ENCODE measurements at places on chromosomes 6 and 20.
A peak's percentile ranks its signal among the peaks of the same experiment; 100 is the strongest.

- no peak for DNase-seq
These were observed 28.0 kb downstream of the ASXL1 start for GRCh38 chr20:32386091-32386490.

- no peak for DNase-seq
These were observed 76.6 kb downstream of the F13A1 start for GRCh38 chr6:6243846-6244245.

DNA sequence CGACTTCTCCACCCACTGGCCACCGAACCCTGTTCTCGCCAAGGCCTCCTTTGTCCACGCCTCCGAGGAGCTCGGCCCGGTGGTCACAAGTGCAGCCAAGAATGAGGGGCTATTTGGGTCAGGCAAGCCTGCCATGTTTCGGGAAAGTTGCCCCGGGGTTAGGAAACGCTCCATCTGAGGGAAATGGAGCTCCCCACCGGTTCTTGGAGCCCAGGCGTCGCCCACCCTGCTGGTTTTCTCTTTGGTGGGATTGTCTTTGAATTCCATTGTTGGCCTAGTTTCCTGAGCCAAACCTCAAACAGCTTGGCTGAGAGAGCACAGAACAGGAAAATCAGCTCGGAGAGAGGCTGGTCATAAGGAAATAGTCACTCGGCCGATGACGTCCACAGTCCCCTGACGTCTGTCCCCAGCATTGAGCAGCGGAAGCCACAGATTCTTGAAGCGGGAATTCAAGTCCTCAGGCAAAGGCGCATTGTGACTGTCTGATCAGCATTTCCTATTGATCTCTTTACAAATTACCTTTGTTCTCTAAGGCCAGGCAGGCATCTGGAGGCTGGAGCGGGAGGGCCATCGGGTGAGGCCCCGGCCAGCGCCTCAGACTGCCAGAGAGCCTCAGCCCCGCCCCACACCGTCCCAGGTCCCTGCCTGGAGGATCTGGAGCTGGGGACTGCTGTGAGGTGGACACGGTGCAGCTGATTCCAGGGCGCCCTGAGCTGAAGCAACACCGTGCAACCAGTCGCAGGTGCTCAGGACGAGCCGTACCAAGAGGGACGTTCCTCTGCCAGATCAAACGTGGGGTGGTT lies 138.6 kb downstream of the DLL1 start:
- peak; percentile 40 for DNase-seq

DNA sequence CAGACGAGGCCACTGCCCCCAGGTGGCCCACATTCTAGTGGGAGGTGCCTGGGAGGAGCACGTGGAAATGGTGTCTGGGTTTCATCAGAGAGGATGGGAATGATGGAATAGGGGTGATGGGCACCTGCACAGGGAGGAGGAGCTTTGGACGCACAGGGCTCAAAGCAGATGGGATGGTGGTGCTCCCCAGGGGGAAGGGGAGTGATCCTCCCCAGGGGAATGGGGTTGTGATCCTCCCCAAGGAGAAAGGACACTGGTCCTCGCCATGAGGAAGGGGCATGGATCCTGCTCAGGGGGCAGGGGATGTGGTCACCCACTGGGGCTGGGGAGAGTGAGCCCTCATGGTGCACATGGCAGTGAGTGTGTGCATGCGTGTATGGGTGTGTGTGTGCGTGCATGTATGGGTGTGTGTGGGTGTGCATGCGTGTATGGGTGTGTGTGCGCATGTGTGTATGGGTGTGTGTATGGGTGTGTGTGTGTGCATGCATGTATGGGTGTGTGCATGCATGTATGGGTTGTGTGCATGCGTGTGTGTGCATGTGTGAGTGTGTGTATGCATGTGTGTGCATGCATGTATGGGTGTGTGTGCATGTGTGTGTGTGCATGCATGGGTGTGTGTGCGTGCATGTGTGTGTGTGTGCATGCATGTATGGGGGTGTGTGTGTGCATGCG lies 49.7 kb upstream of the SLCO4A1 start:
- DNase-seq = no peak

- DNase-seq = no peak
These were observed 197.3 kb upstream of the PROKR2 start for GRCh38 chr20:5513975-5514516.

DNA sequence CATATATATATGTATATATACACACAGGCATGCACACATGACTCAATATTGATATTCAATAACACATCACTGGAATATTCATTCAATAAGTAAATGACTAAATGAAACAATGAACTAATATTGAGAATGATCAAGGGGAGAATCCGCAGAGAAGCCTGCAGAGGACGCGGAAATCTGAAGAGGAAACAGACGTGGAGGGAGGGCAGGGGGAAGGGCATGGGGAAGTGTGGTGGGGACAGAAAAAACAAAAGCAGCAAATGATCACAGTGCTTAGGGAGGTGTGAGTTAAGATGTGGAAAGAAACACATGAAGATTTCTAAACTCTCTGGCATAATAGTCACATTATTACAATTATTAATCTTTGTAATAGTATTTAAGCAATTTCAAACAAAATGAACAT lies 14.5 kb downstream of the PERP start:
- no peak for DNase-seq

DNA sequence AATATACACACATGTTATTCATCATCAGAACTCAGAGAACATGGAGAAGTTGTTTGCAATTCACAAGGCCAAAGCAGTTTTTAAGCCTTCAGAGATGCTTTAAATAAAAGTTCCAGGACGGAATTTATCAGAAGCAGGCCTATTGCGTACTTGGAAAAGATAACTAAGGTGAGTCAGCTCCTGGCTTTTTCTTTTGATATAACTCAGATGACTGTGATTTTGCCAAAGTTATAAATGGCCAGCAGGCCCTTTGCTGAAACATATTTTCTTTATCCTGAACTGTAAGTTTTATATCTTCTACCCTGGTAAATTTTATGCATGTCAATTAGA lies 55.0 kb upstream of the PLCB1 start:
- no peak for DNase-seq

All from hippocampal formation (tissue), 2 donors.